ENCODE measurements at places on chromosomes 13 and 19. TPM values are rescaled to one million over a fixed set of nuclear protein-coding genes. Genes with fewer than 3 reads are reported as not detected.

ATP4A gene
- total RNA-seq = 0.63 TPM

RNF113B gene
- total RNA-seq = not detected

TEX101 gene
- not detected for total RNA-seq

ZNF784 gene
- total RNA-seq = 5.6 TPM

SLC25A41 gene
- total RNA-seq = not detected

IL12RB1 gene
- not detected for total RNA-seq

TRIM13 gene
- total RNA-seq = 25.3 TPM

KASH5 gene
- not detected for total RNA-seq

C19orf38 gene
- total RNA-seq = 0.78 TPM

FGF22 gene
- 2.8 TPM for total RNA-seq

Data from GM23338 (cell line).